ENCODE measurements at places on chromosomes 11 and 22.

DNA sequence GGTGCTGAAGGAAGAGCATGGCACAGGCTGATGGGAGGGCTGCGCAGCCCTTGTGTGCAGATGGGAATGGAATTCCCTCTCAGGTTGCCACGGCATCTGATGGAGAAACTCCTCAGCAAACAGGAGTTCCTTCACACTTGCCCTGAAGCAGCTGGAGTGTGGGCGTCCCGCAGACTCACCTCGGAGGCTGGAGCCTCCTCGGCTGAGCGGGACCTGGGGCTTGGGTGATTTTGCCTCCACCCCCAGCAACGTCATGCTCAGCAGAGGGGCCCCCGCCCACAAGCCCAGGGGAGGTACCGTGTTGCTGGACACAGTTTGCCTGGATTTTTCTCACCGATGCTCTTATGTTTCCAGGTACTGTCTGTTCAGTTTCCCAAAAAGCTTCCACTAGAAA is 63.4 kb downstream of the MYO7A start:
- DNase-seq = no peak

- DNase-seq = peak; percentile 94
These were observed at the start of gene PKNOX2 for GRCh38 chr11:125164422-125165110. Gene PKNOX2 (plus strand): TSS chr11:125164751. CDS start chr11:125351306, 186,555 bp downstream.

DNA sequence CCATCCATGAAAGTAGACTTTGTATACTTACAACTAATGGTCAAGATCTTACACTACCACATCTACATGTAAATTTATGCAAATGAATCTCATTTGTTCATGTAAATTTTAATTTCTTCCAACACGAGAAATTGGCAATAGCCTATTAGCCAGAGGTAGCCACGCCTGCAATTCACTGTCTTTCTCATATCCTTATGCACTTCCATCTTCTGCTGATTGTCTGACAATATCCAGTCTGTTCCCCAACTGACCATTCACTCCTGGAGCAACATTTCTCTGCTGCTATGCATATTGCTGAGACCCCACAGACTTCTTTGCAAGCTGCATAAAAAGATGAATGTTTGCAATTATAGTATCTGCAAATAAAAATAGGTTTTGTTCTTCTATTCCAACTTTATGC is 2.5 kb downstream of the NNMT start:
- no peak for DNase-seq

- DNase-seq = no peak
These were observed 142.2 kb upstream of the SESN3 start for GRCh38 chr11:95373241-95373640.

DNA sequence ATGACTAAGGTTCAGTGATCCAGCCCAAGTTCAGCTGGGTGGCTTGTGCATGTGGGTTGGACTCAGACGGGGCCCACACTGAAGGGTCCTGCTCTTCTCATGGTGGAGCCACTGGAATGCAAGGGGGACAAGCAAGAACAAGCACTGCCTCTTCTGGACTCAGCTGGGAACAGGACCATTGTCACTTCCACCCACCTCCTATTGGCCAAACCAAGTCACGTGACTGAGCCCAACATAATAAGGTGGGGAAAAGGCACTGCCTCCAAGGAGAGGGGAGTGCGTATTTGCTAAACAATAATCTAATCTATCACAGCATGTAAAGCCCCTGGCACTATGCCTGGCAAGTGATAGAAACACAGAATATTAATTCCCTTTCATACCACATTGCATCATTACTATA is 87.1 kb downstream of the CHST1 start:
- no peak for DNase-seq

All from right hindlimb (tissue), 1 donor.